ENCODE measurements at places on chromosomes 6 and 20. TPM values are rescaled to one million over a fixed set of nuclear protein-coding genes. Genes with fewer than 3 reads are reported as not detected.

The SLC32A1 gene
- total RNA-seq, result not detected

The CFAP61 gene
- not detected for total RNA-seq

The BPIFB4 gene
- not detected for total RNA-seq

The MEI4 gene
- total RNA-seq, result not detected

The HUS1B gene
- total RNA-seq, result 0.40 TPM

The PLCB4 gene
- total RNA-seq, result 1.1 TPM

Data from esophagus mucosa (tissue), 1 donor.